ENCODE measurements at places on chromosomes 2 and 18. TPM values are rescaled to one million over a fixed set of nuclear protein-coding genes. Genes with fewer than 3 reads are reported as not detected.

Gene DLX1
- polyA plus RNA-seq: 0.29 TPM

Gene SPDYA
- polyA plus RNA-seq: 2.1 TPM

DNA sequence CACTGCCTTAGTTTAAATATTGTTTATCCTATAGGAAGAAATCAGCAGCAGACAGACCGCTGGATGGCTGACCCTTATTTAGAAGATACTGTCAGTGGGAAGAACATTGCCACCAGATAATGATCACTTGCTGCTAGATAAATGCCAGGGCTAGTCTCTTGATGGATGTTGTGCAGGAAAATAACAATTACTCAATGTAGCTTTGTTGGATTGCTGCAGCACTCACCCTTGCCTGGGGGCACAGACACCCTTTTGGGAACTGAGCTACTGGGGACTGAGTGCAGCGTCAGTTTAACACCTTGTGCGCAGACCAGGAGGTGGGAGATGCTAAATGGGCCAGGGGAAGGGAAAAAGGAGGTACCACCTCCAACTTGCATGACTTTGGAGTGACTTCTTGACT lies 64.2 kb upstream of the CAPN13 start:
- no peak for DNase-seq

Gene CD8A
- polyA plus RNA-seq: 0.30 TPM

Gene PKDCC
- polyA plus RNA-seq: 363 TPM

DNA sequence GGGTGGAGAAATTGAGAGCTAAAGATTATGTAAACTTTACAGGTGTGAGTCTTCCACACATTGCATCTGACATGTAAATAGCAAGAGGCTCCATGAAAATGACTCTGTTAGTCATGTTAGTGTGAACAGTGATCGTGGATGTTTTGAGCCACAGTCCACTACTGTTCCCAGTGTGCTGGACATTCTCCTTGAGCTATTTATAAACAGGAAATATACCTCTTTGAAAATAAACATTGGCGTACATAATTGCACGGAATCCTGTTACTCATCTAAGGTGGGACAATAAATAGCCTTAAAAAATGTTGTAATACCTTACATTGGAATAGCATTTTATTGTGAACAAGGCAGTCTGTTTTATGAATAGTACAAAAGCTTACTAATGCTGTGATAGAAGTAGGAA lies 37.0 kb downstream of the LIMS1 start:
- DNase-seq: no peak

DNA sequence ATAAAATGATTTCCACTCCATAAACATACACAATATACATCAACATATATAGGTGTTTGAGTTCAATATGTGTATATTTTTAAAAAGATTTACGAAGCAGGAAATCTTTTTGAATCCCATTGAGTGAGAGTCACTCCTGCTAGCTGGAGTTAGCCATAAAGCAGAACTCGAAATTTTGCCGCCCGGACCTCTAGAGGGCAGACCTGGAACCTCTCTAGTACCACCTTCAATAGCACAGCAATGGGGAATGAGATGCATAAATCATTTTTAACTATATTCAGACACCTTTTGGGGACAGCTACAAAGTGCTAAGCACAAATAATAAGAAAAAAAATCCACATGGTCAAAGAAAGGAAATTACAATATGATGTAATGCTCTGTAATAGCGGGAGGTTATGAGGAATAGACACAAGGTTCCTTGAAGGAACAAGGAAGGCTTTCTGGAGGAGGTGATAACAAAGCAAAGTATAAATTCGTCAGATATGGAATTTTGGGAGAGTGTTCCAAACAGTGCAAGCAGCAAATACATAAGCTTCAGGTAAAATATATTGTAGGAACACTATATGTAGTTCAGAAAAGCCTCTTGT lies 533.4 kb downstream of the ERBB4 start:
- no peak for DNase-seq

Gene RAB6C
- 0.14 TPM for polyA plus RNA-seq

- DNase-seq: no peak
Observed at GRCh38 chr2:102313025-102313424, 1.7 kb downstream of the IL1RL1 start.

DNA sequence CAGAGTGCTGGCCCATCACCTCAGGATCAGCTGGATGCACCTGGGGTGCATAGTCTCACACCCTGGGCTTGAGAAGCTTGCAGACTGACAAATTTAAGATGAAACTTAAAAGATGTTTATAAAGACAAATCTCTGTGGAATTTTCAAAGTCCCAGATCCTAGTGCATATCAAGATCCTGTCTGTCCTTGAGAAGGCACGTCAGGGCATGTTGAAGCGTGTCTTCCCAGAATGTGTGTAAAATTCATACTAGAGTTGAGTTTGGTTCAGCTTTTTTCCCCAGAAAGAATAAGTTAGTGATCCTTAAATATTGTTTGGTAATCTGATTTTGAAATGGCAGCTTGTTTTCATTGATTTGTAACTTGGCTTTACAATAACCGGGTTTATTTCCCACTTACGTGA lies 27.5 kb downstream of the INSIG2 start:
- DNase-seq: no peak

GRCh38 chr2:173496746-173497145 lies 142.1 kb downstream of the CDCA7 start:
- no peak for DNase-seq

Gene ACTG2
- polyA plus RNA-seq: 0.89 TPM

DNA sequence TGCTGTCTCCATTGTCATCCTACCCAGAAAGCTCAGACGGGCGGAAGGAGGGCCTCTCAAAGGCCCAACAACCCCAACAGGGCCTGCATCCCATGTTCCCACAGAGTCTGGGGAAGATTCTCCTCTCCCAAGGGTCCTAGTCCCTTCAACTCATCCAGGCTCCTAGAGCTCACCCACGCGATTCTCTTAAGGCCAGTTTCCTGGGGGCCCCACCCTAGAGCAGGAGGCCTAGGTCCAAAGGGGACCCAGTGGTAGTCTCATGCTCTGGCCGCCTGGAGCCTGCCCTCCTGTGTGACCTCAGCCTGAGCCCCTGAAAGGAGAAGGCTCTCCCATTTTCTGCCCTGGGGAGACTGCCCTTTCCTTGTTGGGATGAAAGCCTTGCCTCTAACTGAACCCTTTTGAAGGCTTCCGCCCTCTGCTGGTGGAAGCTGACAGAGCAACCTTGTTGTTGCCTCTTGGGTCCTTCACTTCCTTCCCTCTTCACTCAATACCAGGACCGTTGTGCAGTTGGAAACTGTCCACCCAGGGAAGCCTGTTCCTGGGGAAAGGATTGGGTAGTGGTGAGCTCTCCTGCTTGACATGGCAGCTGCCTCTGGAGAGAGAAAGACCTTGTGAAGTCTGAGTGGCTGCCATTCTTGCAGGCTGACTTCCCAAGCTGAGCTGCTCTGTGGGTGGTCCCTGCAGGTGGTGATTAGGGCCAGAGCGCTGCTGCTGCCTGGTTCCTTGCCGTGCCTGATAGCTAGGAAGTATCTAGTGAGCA lies 86.0 kb upstream of the ALPP start:
- no peak for DNase-seq

Gene UCN
- polyA plus RNA-seq: 0.82 TPM

Gene CYP20A1
- 19.5 TPM for polyA plus RNA-seq

Gene SLC5A7
- 0.80 TPM for polyA plus RNA-seq

- DNase-seq: no peak
Observed at GRCh38 chr18:7605705-7606104, 38.6 kb downstream of the PTPRM start.

GRCh38 chr2:49616800-49617199 lies 462.5 kb upstream of the FSHR start:
- no peak for DNase-seq

GRCh38 chr18:68148863-68149262 lies 566.0 kb downstream of the TMX3 start:
- DNase-seq: no peak

DNA sequence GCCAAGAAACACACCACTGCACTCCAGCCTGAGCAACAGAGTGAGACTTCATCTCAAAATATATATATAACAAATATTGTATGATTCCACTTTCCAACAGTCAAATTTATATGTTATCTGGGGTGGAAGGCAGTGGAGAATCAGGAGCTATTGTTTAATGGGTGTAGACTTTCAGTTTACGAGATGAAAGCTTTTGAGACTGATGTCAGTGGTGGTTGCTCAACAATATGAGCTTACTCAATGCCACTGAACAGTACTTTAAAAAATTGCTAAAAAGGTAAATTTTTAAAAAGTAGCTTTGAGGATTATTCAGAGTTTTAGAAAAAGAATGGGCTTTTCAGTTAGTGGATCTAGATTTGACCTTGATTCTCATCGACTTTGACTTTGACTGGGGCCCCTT lies 105.9 kb upstream of the ST6GAL2 start:
- no peak for DNase-seq

Data from renal cortex interstitium (tissue), 15 donors.